ENCODE measurements at places on chromosomes 1 and 21. TPM values are rescaled to one million over a fixed set of nuclear protein-coding genes. Genes with fewer than 3 reads are reported as not detected.
A peak's percentile ranks its signal among the peaks of the same experiment; 100 is the strongest.

DNA sequence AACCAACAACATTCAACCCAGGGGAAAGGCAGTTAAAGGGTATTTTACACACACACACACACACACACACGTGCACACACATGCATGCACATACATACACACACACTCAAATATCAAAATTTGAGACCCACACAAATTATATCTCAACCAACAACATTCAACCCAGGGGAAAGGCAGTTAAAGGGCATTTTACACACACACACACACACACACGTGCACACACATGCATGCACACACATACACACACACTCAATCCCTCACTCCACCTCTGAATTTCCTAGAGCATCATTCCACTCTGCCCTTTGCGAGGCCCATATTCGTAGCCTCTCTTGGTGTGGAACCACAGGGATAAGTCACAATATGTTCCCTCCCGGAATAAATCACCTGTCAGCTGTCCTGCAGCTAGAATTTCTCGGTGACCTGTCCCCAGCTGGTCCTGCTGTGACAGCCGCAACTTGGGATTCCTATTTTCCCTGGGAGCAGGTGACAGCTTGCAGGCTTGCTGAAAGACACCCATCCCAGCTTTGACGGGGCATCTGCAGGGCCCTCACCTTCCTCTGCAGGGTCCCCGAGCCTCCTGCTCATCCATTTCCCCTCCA lies 122.7 kb downstream of the PSMG1 start:
- DNase-seq = no peak

GRCh38 chr1:93992190-93992589 lies 83.0 kb upstream of the GCLM start:
- no peak for DNase-seq

AGBL4 gene
- polyA plus RNA-seq = 0.16 TPM

DNA sequence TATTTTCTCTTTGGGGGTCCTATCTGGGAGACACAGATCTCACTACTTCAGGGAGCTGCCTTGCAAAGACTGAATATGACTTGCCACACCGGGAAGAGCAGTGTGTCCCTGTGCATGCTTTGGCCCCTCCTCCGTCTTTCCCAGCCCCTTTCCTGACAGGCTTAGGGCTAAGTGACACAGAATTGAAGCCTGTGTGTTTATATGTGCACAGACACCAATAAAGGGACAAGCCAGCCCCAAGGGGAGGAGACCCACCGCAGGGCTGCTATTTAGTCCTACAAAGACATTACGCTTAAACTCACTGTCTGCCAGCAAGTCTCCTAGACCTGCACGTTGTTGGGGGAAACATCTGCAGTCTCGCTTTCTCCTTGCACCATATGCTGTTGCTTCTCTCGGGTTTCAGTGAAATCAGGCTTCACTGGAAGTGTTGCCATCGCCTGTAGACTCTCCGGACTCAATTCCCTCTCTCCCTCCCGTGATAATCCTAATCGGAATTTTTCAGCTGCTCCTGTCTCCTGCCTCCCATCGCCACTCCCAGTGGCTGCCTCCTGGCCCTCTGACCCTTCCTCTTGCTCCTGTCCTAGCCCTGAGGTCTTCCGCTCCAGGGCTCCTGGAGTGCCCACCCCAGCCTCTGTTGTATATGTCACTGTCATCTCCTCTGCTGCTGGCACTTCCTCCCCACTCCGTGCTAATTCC lies 58.5 kb upstream of the LRRC53 start:
- DNase-seq = no peak

GRCh38 chr1:156584813-156585212 lies 5.3 kb downstream of the TTC24 start:
- no peak for DNase-seq

DNA sequence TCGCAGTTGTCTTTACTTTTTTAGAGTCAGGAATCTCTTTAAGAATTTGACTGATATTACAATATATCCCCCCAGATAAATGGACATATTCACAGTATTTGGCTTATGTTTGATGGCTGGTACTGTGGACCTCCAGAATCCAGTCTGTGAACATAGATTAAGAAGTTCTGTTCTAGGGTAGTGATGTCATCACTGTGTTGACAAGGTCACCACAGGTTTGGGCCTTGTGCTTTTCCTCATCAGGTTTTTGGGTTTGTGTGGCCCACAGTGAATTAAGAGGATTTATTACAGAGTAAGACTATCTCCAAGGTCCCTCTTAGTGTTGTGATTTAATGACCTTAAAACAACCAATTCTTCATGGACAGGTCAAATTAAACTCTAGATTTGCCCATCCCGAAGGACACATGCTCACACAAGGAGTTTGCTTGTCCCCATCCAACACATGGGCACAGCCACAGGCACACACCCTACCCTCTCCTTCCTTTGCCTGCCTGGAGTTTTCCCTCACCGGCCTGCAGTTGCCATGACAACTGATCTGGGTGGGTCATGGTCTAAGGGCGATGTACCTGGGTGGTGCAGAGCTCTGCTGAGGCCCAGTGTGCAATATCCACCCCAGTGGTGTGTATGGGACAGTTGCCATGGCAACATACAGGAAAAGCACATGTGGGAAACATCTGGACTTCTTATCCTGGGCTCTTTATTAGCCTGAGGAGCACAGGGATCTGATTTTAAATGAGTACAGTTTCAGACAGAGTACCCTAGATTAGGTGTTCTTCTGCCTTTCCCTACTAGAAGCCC lies 98.6 kb downstream of the NAV1 start:
- DNase-seq = no peak

GRCh38 chr1:68959461-68960030 lies 462.7 kb upstream of the DEPDC1 start:
- no peak for DNase-seq

- peak; percentile 52 for DNase-seq
Measured at GRCh38 chr1:113456967-113457366, 66.7 kb downstream of the MAGI3 start.

Data from muscle of back (tissue), 13 donors.